ENCODE measurements at places on chromosomes 2 and 18. TPM values are rescaled to one million over a fixed set of nuclear protein-coding genes. Genes with fewer than 3 reads are reported as not detected.

The STRN gene
- 18.5 TPM for total RNA-seq

The UGT1A4 gene
- not detected for total RNA-seq

The SERPINB11 gene
- total RNA-seq = not detected

The TMEFF2 gene
- total RNA-seq = not detected

The ALK gene
- total RNA-seq = not detected

The EFEMP1 gene
- 0.42 TPM for total RNA-seq

The COL5A2 gene
- total RNA-seq = 0.94 TPM

The KLHL14 gene
- 1.4 TPM for total RNA-seq

The AQP12B gene
- not detected for total RNA-seq

The RAB6C gene
- 0.10 TPM for total RNA-seq

The MTX2 gene
- total RNA-seq = 5.0 TPM

The CNRIP1 gene
- not detected for total RNA-seq

The DYSF gene
- 13.3 TPM for total RNA-seq

The CNTNAP5 gene
- total RNA-seq = not detected

The FAHD2A gene
- 12.2 TPM for total RNA-seq

The ABCB11 gene
- 0.42 TPM for total RNA-seq

The DNAJB2 gene
- total RNA-seq = 57.5 TPM

The TDRD15 gene
- 0.10 TPM for total RNA-seq

The DNER gene
- 0.21 TPM for total RNA-seq

The DNAJC5G gene
- total RNA-seq = not detected

The TLX2 gene
- total RNA-seq = 0.10 TPM

The FABP1 gene
- total RNA-seq = not detected

The CYBRD1 gene
- total RNA-seq = 7.5 TPM

The PAIP2B gene
- total RNA-seq = 1.4 TPM

The RGPD8 gene
- 96.6 TPM for total RNA-seq

The MYL1 gene
- total RNA-seq = not detected

The EGR4 gene
- total RNA-seq = 0.52 TPM

The UGT1A3 gene
- not detected for total RNA-seq

The LRRC30 gene
- not detected for total RNA-seq

The KCNS3 gene
- total RNA-seq = not detected

The CYP26B1 gene
- total RNA-seq = under 0.01 TPM

The KIAA2012 gene
- not detected for total RNA-seq

The IL1F10 gene
- total RNA-seq = not detected

The FZD7 gene
- 0.63 TPM for total RNA-seq

The EFHD1 gene
- 0.42 TPM for total RNA-seq

The GAL3ST2 gene
- 2.5 TPM for total RNA-seq

The TM4SF20 gene
- not detected for total RNA-seq

The KYNU gene
- 35.9 TPM for total RNA-seq

The DUSP2 gene
- 891 TPM for total RNA-seq

The TBR1 gene
- total RNA-seq = 0.10 TPM

The CREG2 gene
- not detected for total RNA-seq

The GCG gene
- not detected for total RNA-seq

The DPP10 gene
- total RNA-seq = under 0.01 TPM

The RNU2-63P gene
- not detected for total RNA-seq

The NYAP2 gene
- 0.10 TPM for total RNA-seq

The ACADL gene
- not detected for total RNA-seq
